ENCODE measurements at places on chromosomes 12 and 14.

DNA sequence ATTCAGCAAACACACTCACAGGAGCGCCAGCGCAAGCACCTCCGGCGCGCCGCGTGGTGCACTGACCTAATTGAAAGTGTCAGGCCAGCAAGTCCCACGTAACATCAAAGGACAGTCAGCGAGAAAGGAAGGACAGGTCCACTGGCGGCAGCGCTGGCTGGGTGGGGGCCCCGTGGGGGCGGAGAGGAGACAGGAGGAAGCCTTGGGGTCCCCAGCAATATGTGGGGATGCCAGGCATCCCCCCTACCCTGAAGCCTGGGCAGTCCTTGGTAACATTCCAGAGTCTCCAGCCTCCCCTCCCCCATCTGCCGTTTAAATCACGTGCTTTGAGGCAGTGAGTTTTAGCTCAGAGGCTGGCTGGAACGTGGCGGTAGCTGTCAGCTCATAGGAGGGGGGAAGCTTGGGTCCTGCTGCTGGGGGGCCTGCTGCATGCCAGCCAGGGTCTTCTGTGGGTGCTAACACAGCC is 159.2 kb downstream of the CALM1 start:
- peak; percentile 80 for ATAC-seq

- no peak for ATAC-seq
These were observed 48.1 kb upstream of the OTX2 start for GRCh38 chr14:56858422-56858821.

GRCh38 chr14:24159777-24160498 is 1.1 kb upstream of the IRF9 start:
- no peak for ATAC-seq

GRCh38 chr12:90682398-90682797 is 272.6 kb downstream of the CCER1 start:
- ATAC-seq: no peak

GRCh38 chr12:11870041-11870451 is 200.7 kb upstream of the BCL2L14 start:
- no peak for ATAC-seq

- ATAC-seq: no peak
These were observed 1.4 kb downstream of the GNB3 start for GRCh38 chr12:6842075-6842474.

- ATAC-seq: no peak
These were observed 843.4 kb downstream of the SLC6A15 start for GRCh38 chr12:84069198-84069597.

- no peak for ATAC-seq
These were observed 166.4 kb downstream of the TTC8 start for GRCh38 chr14:88990856-88991255.

GRCh38 chr14:71452539-71452938 is 479.7 kb upstream of the RGS6 start:
- no peak for ATAC-seq
